Activated CD8-positive, alpha-beta memory T cell treated with anti-CD3 and anti-CD28 coated beads, Interleukin-2, amount 10 ng/mL, durations not matched to agents 7 days and 5 days (primary cell): ENCODE measurements at places on chromosomes 12 and 14. TPM values are rescaled to one million over a fixed set of nuclear protein-coding genes. Genes with fewer than 3 reads are reported as not detected.

DNA sequence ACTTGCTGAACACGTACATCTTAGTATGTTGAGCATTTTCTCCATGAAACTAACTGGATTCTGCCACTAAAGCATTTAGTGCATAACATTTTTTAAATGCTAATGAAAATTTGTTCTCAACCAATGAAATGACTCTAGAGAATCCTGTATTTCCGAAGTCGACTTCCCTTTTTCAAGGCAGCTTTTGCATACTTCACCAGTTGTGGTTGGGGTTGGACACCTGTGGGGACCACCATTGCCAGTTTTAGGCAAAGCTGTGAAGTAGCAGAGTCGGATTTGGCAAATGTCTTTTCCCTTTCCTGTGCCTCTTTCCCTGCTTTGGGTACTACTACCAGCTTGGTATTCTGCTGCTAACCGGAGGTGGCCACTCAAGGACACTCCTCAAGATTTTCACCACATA, 349.2 kb downstream of the BCAT1 start:
- H3K27ac ChIP-seq, result no peak overlapping the region
- peaks cover 8% of the 10 kb centered on the region for H3K4me1 ChIP-seq
- peaks cover 3% of the 10 kb centered on the region for H3K27me3 ChIP-seq
- no peak for DNase-seq

The PZP gene
- not detected for total RNA-seq

The TAS2R31 gene
- 2.0 TPM for total RNA-seq

GRCh38 chr14:94445003-94445402, 7.6 kb downstream of the SERPINA11 start:
- H3K4me3 ChIP-seq, result no peak overlapping the region
- no peaks in the 10 kb centered on the region for H3K4me1 ChIP-seq
- H3K27ac ChIP-seq, result no peak overlapping the region
- no peak for DNase-seq

- H3K27ac ChIP-seq, result no peak overlapping the region
- no peaks in the 10 kb centered on the region for H3K27me3 ChIP-seq
- no peak overlapping the region for H3K4me3 ChIP-seq
- no peak for DNase-seq
- no peaks in the 10 kb centered on the region for H3K36me3 ChIP-seq
Observed at GRCh38 chr12:74031045-74031444, 506.6 kb upstream of the ATXN7L3B start.

- H3K4me1 ChIP-seq, result peaks cover 32% of the 10 kb centered on the region
- H3K27me3 ChIP-seq, result no peaks in the 10 kb centered on the region
- peak overlapping the region; percentile 83 for H3K27ac ChIP-seq
- DNase-seq, result peak; percentile 51
- H3K36me3 ChIP-seq, result peaks cover 11% of the 10 kb centered on the region
Observed at GRCh38 chr12:51082561-51083125, 753 bp downstream of the CSRNP2 start.

GRCh38 chr12:99135376-99135775, 490.3 kb downstream of the APAF1 start:
- no peak for DNase-seq
- no peaks in the 10 kb centered on the region for H3K27me3 ChIP-seq
- H3K4me3 ChIP-seq, result no peak overlapping the region
- H3K27ac ChIP-seq, result no peak overlapping the region

The MARK3 gene
- 79.9 TPM for total RNA-seq

- H3K27me3 ChIP-seq, result no peaks in the 10 kb centered on the region
- no peak for DNase-seq
- H3K27ac ChIP-seq, result no peak overlapping the region
- no peak overlapping the region for H3K4me3 ChIP-seq
- H3K4me1 ChIP-seq, result peaks cover 11% of the 10 kb centered on the region
Observed at GRCh38 chr12:107440606-107441005, 245.0 kb upstream of the PWP1 start.

GRCh38 chr14:93040443-93040842, 75.3 kb downstream of the ITPK1 start:
- H3K4me1 ChIP-seq, result peaks cover 67% of the 10 kb centered on the region
- no peaks in the 10 kb centered on the region for H3K27me3 ChIP-seq
- no peak for DNase-seq
- no peak overlapping the region for H3K27ac ChIP-seq
- no peak overlapping the region for H3K4me3 ChIP-seq
- H3K36me3 ChIP-seq, result no peaks in the 10 kb centered on the region

DNA sequence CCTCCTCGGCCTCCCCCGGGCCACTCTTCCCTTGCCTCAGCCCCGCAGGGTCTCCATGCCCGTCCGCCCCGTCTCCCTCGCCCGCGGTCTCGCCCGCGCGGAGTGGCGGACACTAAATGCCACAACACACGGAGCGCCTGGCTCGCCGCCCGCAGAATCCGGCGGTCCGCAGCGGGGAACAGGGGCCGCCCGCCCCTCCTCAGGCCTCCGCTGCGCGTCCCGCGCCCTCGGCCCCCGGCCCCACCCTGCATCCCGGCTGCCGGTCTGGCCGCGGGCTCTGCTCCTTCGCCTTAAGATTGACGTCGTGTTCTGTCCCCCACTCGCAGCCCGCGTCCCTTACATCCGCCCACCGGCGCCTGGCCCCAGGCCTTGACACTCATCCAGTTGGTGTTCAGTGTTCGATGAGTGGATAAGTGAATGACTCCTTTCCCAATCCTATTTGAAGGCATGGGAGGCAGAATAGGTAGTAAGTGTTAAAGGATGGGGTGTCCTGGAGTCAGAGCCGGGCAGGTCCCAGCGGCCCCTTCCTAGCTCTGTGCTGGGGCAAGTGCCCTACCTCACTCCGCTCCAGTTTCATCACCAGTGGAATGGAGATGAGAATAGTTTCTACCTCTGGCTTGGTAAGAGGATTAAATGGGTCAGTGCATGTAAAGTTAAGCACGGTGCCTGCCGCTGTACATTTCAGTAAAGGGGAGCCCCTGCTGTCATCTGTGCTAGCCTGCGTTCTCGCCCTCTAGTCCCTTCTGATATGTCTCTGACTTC, 622 bp downstream of the TECPR2 start:
- H3K4me1 ChIP-seq, result peaks cover 35% of the 10 kb centered on the region
- H3K27ac ChIP-seq, result peak overlapping the region; percentile 69
- no peak overlapping the region for H3K4me3 ChIP-seq

DNA sequence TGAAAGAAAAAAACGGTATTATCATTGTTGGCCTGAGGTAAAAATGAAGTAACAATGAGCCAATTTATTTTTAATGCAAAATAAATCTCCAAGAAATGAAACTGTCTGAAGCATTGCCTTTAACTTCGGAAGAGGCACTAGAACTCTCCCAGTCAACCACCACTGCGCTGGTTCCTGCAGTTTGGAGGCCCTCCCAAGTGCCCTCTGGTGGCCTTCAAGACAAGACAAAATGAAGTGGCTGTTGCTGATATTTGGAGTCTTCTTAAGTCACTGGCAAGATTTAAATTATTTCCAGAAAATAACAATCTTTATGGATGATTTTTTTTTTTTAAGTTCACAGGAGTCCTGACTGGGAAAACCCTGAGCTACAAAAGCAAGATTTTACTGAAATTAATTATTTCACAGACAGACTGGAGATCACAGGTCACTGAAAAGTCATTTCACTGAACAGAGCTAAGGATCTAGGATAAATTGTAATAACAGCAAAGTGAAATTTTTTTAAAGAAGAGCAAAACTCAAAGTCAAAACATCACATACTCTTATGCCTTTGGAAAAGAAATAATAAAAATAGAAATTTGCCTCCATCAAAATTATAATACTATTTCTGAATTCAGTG, 58.2 kb downstream of the DICER1 start:
- H3K27ac ChIP-seq, result no peak overlapping the region
- H3K4me3 ChIP-seq, result no peak overlapping the region
- peaks cover 11% of the 10 kb centered on the region for H3K4me1 ChIP-seq
